ENCODE measurements at places on chromosomes 6 and 20.

GRCh38 chr6:46655803-46656202 is 3.0 kb downstream of the SLC25A27 start:
- no peak for DNase-seq

DNA sequence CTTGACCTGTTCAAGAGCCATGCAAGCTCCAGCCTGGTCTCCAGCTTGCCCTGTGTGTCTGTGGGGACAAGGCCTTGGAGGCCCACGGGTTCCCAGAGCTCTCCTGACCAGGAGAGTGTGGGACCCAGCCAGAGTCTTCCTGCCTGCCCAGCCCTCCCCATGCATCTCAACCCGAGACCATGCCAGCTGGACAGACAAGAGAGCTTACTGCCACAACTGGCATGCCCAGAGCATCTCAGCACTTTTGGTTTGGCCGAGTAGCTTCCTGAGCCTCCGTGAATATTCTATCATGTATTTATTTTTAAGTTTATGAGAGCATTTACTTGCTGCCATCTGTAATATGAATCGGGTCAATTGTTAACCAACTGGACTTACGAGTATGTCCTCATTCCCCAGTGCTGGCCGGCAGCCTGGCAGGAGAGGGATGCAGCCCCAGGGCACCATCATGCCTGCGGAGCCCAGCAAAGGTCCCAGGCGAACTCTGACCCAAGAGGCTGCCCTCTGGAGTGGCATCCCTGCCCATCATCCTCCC is 14.9 kb downstream of the IP6K3 start:
- DNase-seq, result no peak

GRCh38 chr6:43913375-43914271 is 143.6 kb downstream of the VEGFA start:
- DNase-seq, result no peak

DNA sequence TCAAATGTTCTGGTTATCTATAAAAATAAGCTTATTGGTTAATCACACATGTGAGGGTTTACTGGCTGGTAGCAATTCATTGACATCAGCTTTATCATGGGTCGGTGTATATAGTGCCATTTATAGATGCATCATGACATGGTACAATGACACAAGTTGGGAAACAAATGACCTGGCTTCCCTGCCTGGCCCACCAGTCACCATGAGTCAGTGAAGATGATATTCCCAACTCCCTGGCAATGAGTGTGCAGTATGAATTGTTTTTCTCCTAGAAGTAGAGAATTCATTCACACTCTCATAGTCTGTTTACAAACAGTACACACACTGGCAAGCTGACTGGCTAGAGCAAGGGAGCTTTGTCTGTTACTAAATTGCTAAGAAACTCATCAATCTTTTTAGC is 37.2 kb upstream of the CALHM6 start:
- DNase-seq, result no peak

- DNase-seq, result no peak
Observed at GRCh38 chr6:37311741-37312473, 41.9 kb upstream of the RNF8 start.

DNA sequence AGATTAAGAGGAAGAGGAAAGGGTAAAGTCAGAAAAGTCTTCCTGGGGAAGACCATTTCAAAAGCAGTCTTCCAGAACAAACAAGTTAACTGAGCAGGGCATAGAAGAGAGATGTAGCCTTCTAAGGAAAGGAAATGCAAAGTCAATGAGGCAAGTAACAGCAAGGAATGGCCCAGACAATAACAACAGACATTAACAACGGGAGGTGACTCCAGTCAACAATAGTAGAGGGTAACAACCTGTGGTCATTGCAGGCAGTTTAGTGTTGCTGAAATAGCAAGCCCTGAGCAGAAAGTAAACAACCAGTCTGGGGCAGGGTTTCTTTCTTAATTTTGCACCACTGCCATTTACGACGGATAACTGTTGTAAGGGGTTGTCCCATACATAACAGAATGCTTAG is 2.1 kb downstream of the MDN1 start:
- DNase-seq, result no peak

DNA sequence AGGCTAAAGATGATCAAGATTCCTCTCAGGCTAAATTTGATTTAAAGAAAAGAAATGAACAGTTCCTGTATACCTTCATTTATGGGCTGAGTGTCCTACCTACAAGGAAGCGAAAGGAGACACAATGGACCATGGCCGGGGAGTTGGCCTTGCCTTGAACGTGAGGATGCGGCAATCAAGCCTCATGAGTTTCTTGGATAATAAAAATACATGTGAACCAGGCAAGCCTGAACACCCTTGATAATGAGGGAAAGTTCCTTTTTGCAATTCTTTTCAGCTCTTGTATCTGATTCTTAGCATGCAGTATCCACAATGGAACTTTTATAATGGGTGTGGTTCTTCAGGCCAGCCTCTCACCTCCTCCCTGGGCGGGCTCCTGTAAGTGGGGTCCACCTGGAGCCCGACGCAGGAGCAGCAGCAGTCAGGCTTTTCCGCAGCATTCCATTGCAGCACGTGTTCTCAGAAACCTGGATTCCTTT is 83.8 kb downstream of the RNASET2 start:
- DNase-seq, result no peak

DNA sequence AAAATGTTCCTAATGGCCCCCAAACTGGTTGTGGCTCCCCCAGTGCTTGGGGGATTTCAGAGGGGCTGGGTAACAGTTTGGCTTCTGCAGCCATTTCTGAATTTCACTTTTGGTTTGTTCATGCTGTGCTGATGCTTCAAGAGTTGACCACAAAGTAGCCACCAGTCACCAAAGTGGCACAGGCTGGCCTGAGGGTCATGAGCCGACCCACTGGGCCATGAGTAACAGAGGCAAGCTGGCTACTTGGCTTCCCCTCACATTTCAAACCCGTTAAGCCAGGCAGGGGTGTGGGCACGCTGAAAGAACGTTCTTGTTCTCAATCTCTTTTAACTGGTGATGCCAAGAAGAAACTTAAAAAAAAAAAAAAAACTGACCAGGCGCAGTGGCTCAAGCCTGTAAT is 15.1 kb upstream of the NXT1 start:
- DNase-seq, result no peak

GRCh38 chr20:47118641-47119040 is 224.0 kb downstream of the EYA2 start:
- no peak for DNase-seq

DNA sequence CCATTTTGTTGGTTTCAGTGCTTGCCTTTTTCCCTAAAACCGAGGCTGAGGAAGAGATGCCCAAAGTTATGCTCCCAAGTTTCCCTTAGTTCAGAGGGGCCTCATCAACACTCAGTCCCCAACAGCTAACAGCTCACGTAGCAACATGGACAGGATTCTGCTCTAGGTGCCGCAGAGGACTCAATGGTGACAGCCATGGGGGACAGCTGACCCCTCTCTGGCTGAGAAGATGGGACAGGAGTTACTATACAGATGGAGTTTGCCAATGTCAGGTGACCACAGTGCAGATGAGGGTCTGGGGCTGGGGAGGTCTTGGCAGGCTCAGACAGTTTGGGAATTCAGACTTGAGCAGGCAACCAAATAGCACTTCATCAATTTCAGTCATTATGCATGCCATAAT is 67.3 kb downstream of the NPEPL1 start:
- DNase-seq, result no peak

GRCh38 chr6:48032151-48032550 is 78.8 kb downstream of the PTCHD4 start:
- no peak for DNase-seq

DNA sequence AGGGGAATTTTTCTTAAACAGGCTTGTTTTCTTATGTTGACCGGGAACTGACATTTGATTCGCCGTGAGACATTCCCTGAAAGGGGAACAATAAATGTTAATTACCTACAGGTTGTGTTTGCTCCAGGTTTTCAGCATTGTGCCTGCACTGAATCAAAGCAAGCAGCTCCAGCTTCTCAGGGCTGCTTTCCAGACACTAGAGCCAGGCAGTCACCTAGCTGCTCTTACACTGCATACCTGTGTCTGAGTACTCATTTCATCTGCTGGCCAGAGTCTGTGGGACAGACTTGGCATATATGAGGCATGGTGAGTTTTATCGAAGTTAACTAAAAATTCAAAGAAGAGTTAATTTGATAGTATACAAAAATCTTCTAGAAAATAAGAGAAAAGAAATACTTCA is 951.8 kb upstream of the MAP3K7 start:
- DNase-seq, result no peak

GRCh38 chr6:170438402-170438753 is 114.7 kb downstream of the PSMB1 start:
- peak; percentile 73 for DNase-seq

DNA sequence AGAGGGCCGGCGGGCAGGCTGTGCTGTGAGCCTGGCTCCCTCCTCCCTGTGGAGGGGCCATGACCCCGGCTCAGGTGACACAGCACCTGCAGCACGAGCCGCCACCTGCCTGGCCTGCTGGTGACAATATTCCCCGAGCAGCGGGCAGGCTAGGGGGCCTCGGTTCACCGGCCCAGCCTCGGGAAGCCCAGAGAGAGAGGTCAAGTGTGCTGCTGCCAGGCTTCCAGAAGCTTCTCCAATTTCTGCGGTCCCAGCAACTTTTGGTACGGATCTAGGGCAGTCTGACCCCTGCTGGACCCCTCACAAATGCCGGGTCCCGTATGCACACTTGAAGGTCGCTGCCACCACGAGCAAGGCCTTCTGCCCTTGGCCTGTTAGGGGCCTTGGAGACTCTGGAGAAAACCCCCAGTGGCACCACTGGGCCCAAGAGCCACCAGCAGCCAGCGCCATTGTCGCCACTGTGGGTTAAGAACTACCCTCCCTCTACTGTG is 38.6 kb upstream of the NOL4L start:
- no peak for DNase-seq
